ENCODE measurements at places on chromosomes 4 and X. TPM values are rescaled to one million over a fixed set of nuclear protein-coding genes. Genes with fewer than 3 reads are reported as not detected.

GRCh38 chr4:962231-963208, 10.8 kb downstream of the DGKQ start:
- peak; percentile 15 for DNase-seq

GRCh38 chr4:152265149-152265621, 270.7 kb downstream of the FBXW7 start:
- no peak for DNase-seq

DNA sequence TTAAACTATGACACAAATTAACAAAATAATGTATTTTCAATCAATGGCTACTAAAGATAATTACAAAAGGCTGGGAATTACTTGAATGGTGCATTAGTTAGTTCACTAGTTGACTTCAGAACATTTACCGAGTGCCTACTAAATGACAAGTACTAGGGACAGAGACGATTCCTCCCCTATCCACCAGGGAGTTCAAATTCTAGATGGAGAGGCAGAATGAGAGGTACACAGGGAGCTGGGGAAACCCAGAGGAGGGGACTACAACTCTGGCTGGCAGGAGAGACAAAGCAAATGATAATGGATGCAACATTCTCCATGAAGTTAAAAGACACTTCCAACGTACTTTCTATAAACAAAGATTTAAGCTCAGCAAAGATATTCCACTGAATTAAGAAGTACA, 43.1 kb upstream of the MCF2 start:
- DNase-seq, result no peak

DNA sequence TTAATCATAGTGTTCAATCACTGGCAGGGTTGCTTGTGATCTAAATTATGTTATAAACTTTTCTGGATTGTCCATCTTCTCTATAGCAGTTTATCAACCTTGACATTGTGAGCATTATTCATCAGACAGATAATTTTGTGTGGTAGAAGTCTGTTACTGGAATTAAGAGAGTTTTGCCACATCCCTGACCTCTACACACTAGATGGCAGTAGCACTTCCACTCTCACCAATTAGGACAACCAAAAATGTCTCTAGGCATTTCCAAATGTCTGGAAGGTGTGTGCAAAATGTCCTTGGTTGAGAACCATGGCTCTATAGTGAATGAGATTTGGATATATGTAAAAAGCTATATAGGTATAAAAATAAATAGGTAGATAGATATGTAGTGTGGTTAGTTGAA, 324.1 kb upstream of the FAM47C start:
- DNase-seq, result no peak

DNA sequence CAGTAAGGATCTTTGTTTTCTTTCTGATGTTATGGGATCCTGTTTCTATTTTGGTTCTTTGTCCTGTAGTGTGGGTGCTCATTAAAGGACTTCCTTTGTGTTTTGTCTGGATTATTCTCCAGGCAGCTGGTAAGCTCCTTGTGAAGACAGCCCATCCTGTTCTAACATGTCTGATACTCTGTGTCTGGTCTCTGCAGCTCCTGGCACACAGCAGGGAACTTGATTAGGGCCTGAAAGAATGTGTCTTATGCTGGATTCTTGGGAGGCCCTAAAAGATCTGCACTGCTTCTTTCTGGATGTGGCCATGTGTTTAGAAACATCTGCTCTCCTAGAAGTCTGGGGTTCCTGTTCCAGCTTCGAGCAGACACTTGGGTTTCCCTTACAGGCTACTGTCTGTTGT, 38.1 kb upstream of the ATXN3L start:
- no peak for DNase-seq

DNA sequence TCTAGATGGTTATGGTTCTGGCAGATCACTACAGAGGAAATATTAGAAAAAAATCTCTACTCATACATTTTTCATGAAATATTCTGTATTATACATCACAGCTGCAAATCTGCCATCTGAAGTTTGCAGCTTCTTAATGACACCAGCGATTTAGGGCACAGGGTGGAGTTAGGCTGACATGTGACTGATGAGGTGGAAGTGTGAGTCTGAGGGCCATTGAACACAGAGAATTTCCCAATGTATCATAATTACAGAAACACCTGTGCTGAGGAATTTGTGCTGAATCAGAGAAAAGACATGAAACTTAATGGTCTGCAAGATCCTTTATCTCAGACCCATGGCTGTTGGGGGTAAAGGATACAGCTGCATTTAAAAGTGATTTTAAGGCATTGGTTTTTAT, 2025.6 kb upstream of the AGA start:
- no peak for DNase-seq

Gene SERTM2
- 0.69 TPM for total RNA-seq

Gene ARHGAP6
- total RNA-seq, result 17.2 TPM

Gene OTC
- 5.0 TPM for total RNA-seq

All from uterus (tissue), 4 donors.